Activated naive CD4-positive, alpha-beta T cell treated with anti-CD3 and anti-CD28 coated beads, Interleukin-2, amount 50 U/mL, for 72 hours (primary cell): ENCODE measurements at places on chromosomes 2 and 18. TPM values are rescaled to one million over a fixed set of nuclear protein-coding genes. Genes with fewer than 3 reads are reported as not detected.

TDRD15 gene
- total RNA-seq = not detected

PKDCC gene
- total RNA-seq = not detected

ARMC9 gene
- 4.0 TPM for total RNA-seq

TTL gene
- 21.0 TPM for total RNA-seq

DNA sequence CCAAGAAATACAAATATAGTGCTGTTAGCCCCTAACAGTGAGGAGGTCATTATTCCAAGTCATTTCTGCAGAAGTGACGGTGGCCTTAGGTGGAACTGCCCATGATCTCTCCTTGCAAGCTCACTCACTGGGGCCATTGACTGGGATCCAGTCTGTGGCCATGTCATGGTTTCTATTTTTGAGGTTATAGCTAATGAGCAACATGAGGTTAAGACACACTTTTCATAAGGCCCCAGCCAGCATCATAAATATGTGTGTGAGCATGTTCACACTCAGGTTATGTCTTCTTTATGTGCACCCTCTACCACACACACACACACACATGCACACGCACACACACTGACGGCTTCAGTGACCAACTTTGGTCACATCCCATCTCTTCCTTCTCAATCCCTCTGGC lies 484 bp downstream of the AFF3 start:
- DNase-seq = no peak

DNA sequence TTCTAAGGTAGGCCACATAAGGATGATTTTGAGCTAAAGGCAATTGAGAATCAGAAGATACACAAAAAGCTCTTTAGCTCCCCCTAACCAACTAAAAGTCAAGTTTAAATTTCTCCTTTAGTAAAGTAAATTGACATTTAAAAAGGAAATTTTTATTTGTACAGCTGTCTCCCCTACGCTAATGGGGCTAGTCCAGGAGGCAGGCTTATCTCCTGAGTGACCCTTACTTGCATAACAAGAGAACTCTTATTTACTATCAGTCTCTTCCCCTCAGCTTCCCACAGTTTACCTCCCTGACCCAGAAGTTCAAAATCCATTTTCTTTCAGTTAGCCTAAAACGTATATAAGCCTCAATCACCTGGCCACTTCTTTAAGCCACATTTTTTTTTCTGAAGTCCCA lies 1002.8 kb upstream of the NRXN1 start:
- no peak for DNase-seq

DNA sequence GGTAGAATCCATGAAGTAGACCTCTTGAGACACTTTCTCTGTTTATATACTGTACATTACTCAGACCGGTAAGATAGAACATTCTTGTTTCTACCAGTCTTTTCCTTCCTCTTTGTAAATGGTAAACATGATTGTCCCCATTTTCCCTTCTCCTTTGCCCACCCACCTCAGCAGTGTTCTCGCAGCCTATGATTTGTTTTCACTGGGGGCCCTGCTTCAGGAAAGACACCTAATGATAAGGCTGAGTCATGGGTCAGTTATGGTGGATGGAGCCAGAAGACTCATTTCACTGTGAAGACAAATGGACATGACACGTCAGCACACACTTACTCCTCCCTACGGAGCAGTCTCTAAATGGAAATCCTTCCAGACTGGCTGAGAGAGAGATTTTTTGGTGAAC lies 23.7 kb downstream of the CENPO start:
- no peak for DNase-seq

- DNase-seq = no peak
Observed at GRCh38 chr2:181626671-181627070, 30.2 kb downstream of the CERKL start.

- no peak for DNase-seq
Observed at GRCh38 chr18:51196811-51197660, 445 bp downstream of the MEX3C start.

GRCh38 chr2:25421820-25422411 lies 80.2 kb upstream of the DNMT3A start:
- DNase-seq = no peak

DNA sequence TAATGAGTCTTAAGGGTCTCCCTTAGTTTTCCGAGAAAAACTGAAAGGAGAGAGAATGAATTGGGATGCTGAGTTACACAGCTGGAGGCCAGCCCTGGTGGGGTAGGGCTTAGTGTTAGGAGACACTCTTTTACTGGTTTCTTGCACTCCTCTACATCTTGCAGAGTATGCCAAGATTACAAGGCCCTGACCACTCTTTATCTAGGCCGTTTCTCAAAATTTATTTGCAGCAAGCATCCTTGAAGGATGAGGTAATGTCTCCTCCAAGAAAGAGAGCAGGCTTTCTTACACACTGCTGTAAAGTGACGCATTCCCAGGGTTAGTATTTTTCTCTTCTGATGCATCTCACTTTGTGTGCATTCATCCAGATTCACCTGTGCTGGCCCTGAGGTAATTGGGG lies 166.2 kb downstream of the TDRD15 start:
- DNase-seq = no peak

GRCh38 chr2:107936433-107937359 lies 49.6 kb upstream of the SLC5A7 start:
- no peak for DNase-seq

GRCh38 chr18:69022426-69022825 lies 224.5 kb downstream of the CCDC102B start:
- no peak for DNase-seq

- no peak for DNase-seq
Observed at GRCh38 chr2:30691948-30692828, 115.1 kb downstream of the CAPN13 start.

GRCh38 chr2:199197448-199197847 lies 260.3 kb downstream of the SATB2 start:
- no peak for DNase-seq

GRCh38 chr2:116809109-116809508 lies 1005.4 kb upstream of the DDX18 start:
- DNase-seq = no peak

DNA sequence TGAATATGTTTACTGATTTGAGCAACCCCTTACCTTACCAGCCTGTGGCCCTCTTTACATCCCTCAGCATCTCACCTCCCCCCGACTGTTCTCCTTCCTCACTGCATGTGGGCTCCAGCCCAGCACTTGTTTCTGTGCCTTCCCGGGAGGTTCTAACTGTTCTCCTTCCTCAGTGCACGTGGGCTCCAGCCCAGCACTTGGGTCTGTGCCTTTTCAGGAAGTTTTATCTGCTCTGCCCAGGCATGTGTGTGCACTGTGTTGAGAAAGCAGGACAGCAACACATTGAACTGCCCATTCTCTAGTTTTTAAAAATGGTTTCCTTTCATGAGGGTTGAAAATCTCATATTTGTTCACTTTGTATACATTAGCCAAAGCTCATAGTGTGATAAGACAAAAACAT lies 158.4 kb downstream of the ATP9B start:
- no peak for DNase-seq
